ENCODE measurements at places on chromosomes 1 and 21.

DNA sequence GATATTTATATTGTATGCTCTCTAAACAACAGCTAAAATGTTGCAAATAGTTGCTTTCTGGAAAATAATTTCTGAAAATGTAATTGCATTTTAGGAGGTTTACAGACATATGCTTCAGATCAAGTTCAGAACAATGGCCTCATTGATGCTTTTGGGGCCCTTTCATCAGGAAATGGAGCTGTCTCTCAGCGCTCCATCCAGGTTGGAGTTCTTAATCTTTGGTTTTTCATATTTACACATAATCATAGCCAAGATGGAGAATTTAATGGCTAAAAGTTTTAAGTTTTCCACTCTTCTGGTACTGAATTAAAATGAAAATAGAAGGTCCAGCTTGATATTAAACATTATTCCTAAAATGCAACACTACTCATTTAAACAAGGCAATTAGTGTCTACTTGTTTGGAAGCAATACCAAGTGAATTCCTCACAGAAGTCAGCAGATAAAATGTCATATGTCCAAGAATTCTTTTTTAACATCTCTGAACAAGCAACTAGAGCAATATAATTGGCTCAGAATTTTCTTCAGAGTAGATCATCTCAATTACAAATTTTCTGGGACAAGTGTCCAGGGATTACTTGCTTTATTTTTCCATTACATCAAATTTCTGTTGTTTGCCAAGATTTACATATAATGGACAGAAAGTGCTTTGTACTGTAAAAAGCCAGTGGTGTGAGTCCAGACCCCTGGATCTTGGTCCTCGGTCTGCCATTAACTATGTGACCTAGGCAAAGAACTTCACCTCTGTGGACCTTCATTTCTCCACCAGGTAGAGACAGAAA is 22.6 kb downstream of the CLCA1 start:
- no peak for DNase-seq

DNA sequence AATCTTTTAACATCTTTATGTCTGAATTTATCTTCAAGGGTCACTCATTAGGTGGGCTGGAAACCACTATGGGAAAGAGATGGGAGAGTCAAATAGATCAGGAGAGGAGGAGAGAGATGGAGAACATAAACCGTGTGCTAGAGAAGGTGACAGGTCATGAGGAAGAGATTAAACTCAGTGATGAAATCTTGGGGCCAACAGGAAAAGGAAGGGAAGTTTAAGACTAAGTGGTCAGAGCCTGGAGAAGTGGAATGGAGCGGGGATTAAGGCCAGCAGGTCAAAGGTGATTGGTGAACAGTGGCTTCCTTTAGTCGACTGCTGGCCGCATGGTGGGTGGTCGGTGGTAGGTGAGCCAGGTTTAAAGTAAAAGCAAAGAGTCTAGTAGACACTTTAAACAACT is 169.3 kb upstream of the IVNS1ABP start:
- no peak for DNase-seq

DNA sequence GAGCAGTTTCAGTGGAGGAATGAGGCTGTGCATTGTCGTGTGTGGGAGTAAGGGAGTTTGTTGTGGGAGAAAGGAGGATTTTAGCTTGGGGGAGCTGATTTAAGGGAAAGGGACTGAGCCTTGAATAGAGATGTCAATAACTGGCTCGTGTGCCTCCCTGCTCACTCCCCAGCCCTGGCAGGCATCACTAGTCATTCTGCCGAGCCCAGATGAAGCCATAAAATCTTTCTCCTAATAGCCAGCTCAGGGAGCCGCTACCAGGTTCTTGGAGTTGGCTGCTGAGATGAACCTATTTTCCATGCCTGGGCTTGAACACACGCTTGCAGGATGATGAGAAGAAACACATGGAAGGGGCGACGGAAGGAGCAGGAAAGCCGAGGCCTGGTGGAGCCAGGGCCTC is 65.0 kb upstream of the POU3F1 start:
- no peak for DNase-seq

DNA sequence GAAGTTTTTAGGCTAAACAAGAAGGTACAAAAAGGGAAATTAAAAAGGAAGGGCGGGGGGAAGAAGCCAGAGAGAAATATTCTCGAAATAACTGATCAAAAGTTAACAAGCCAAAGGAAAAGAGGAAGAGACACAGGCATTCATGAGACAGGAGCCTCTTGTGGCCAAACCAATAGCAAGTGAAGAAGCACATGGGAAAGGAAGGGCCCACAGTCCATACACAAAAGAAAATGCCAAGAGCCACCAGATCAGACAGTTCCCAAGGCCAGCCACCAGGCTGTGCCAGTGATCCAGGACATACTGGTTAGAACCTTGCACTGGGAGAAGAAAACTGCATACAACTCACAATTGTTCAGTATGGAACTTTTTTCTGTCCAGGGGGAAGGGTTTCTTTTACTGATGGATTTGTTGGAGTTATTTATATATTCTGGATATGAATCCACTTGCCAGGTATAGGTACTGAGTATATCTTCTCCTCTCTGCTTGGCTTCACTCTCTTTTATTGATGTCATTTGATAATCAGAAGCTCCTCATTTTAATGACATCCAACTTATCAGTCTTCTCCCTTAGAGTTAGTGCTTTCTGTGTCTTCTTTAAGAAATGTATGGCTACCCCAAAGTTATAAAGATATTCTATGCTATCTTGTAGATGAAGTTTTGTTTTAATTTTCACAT is 76.8 kb downstream of the CD46 start:
- peak; percentile 42 for DNase-seq

GRCh38 chr1:94627771-94628498 is 86.4 kb upstream of the F3 start:
- no peak for DNase-seq

DNA sequence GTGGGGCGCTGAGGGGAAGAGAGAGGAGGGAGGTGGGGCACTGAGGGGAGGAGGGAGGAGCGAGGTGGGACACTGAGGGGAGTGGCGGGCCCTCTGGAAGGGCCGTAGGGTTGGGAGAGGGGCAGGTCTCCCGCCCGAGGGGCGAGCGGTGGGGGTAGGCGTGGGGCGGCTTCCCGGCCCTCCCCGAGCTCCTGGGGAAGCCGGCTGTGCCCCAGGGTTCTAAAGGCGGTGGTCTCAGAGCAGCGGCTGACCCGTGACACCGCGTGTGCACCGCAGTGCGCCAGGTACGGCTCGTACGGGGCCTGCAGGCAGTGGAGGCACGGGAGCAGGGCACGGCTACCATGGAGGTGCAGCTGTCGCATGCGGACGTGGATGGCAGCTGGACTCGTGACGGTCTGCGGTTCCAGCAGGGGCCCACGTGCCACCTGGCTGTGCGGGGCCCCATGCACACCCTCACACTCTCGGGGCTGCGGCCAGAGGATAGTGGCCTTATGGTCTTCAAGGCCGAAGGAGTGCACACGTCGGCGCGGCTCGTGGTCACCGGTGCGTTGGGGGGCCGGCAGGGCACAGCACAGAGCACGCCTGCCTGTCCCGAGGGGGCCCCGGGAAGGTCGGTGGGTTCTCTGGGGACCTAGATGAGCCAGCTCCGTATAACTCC is 68.5 kb downstream of the OBSCN start:
- no peak for DNase-seq

GRCh38 chr1:107524301-107524700 is 383.5 kb downstream of the NTNG1 start:
- no peak for DNase-seq

DNA sequence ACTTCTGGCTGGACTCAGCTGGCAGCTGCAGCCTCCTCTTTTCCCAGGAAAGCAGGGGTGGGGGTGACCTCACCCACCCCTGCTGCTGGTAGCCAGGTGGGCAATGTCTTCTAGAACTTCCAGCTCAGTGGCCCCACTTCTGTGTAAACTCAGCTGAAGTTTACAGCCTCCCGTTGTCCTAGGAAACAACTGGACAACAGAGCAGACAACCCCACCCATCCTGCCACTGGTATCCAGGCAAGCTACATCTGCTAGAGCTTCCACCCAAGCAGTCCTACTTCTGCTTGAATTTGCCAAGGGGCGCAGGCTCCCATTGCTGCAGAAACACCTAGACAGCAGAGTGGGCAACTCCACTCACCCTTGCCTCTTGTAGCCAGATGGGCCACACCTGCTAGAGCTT is 309.6 kb upstream of the BEND5 start:
- no peak for DNase-seq

DNA sequence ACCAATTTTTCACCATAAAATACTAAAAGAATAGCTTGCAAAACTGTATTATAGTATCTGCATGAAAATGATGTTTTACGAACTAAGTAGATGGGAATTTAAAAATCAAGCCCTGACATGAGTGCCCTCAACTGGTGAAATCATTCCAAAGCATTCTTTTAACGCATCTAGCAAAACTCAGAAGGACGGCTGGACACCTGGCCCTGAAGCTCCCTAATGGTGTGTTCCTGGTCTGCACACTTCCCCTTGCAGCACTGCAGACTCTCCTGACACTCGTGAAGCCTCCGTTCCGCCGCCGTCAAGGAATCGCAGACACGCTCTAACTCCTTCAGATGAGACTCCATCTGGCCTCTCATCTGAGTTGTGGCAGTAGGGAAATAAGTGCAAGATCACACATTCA is 39.9 kb downstream of the ODF2L start:
- no peak for DNase-seq

- no peak for DNase-seq
These were observed 53.8 kb upstream of the KCNA3 start for GRCh38 chr1:110728388-110729001.

DNA sequence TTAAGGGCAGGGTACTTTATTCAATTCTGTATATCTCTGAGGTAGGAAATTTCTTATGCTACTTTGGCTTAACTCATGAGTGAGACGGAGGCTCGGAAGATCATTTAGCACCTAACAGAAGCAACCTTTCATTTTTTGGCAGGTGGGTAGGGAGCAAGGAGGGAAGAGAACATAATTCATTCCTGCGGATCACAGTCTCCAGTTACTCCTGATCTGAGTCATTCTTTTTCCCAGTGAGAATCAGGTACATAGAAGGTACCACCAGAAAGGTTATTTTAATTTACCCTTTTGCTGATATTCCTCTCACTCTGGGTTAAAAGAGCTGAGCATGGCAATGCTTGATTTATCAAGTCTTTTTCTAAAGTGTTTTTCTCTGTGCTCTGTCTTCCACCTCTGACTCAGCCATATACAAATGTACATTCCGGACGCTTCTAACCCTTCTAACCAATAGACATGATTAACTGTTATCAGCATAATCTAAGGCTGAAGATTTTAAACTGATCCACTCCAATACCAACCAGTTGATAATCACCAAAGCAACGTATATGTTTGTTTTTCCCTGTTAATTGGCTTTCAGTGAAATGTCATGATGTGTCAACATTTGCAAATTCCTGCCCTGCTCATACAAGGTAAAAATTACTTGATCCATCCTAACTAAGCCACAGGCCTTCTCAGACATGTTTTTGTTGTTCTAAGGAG is 271.7 kb downstream of the DUSP10 start:
- no peak for DNase-seq

DNA sequence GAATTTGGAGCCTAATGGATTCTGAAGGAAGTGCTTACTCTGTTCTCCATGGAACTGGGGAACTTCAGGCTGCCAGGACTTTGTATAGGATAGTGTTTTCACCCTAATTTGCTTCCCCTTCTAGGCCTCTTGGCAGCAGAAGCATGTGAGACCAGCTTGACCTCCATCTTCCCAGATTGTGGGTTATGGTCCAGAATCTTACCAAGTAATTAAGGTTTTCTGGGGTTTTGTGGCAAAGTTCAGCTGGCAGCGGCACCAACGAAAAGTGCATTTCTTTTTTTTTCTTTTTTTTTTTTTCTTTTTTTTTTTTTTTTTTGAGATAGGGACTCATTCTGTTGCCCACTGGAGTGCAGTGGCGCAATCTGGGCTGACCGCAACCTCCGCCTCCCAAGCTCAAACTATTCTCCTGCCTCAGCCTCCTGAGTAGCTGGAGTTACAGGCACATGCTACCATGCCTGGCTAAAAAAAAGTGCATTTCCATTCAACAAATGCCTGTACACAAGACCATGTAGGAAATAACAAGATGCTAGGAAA is 3.4 kb upstream of the BMP8A start:
- DNase-seq: no peak

DNA sequence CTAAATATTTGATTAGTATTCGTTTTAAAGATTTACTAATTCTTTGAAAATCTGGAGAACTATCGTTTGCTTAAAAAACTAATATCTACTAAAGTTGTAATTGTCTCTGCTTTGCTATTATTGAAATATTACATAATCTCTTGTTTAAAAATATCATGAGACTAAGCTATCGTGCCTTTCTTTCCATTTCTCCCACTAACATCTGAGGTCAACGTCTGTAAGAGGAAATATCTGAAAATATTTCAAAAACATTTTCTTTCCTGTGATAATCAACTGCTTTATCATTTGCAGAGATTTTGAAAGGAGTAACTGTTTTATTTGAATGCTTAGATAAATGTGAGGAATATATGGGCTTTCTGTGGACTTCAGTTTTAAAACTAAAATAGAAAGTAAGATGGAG is 694.1 kb downstream of the USP25 start:
- DNase-seq: no peak

GRCh38 chr1:16178596-16179497 is 23.0 kb upstream of the EPHA2 start:
- no peak for DNase-seq

DNA sequence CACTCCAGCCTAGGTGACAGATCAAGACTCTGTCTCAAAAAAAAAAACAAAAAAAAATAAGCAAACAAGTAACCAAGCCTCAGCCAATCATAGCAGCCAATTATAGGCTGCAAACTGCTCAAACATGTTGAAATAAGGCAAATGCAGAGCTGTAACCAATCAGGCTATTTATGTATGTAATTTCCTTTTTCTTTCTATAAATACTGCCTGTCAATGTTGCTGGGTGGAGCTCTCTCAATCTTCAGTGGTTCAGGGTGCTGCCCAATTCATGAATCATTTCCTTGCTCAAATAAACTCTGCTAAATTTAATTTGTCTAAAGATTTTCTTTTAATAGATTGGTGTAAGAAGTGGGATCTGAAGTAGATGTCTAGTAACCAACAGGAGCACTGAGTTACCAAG is 11.6 kb upstream of the CD1D start:
- no peak for DNase-seq
